ENCODE measurements at places on chromosomes 11 and 22. TPM values are rescaled to one million over a fixed set of nuclear protein-coding genes. Genes with fewer than 3 reads are reported as not detected.

- H3K4me1 ChIP-seq = no peaks in the 10 kb centered on the region
- no peaks in the 10 kb centered on the region for H3K27me3 ChIP-seq
- DNase-seq = no peak
- no peak overlapping the region for H3K4me3 ChIP-seq
- H3K36me3 ChIP-seq = no peaks in the 10 kb centered on the region
Observed at GRCh38 chr22:32558681-32559355, 84.2 kb downstream of the FBXO7 start.

The SCT gene
- total RNA-seq = not detected

DNA sequence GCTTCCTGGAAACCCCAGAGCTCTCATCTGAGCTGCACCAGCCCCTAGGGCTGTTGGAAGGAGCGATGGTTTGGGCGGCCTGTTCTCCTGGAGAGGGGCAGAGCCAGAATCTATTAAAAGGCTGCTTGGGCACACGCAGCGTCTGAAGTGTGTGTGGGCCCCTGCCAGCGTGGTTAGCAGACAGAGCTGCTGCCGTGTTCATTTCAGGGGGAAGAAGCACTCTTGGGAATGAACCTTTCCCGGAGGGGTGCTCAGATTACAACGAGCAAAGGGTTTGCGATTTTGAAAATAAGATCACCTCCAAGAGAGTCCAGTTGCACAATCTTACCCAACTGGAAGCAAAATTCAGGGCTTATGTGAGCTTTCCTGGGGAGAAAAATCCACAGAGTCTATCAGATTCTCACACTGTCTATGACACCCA lies 12.9 kb downstream of the ANO1 start:
- peak overlapping the region; percentile 7 for H3K27ac ChIP-seq
- peak; percentile 72 for DNase-seq
- H3K4me3 ChIP-seq = no peak overlapping the region
- H3K4me1 ChIP-seq = peaks cover 11% of the 10 kb centered on the region
- H3K36me3 ChIP-seq = peaks cover 16% of the 10 kb centered on the region
- H3K27me3 ChIP-seq = no peaks in the 10 kb centered on the region

The CNTN5 gene
- 0.11 TPM for total RNA-seq

DNA sequence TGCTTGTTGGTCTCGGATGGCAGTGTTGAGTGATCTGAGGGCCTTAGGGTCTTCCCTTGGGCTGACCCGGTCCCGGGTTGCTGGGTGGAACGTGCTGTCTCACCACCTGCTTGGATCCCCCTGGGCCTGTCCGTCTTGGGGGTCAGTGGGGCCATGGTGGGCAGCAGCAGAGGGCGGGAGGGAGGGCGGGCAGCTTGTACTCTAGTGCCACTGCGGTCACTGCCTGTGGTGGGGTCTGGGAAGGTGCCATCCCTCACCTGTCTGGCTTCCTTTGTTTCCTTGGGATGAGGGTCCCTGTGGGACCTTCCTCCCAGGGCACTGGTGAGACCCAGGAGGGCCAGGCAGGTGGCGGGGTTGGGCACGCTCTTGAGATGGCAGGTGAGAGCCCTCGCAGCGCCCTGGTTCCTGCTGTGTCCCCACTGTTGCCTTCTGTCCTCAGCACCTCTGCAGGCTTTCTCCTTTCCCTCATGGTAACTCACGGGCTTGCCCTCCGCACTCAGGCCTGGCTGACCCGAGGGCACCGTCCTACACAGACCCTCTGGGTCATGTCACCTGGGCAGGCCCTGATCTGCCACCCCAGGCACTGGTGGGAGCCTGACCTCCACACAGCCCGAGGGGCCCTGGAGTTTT lies 34.2 kb downstream of the TBC1D22A start:
- H3K27ac ChIP-seq = no peak overlapping the region
- no peaks in the 10 kb centered on the region for H3K27me3 ChIP-seq
- no peaks in the 10 kb centered on the region for H3K4me1 ChIP-seq
- H3K36me3 ChIP-seq = peaks cover 11% of the 10 kb centered on the region
- DNase-seq = no peak

The PRR5 gene
- total RNA-seq = 1.9 TPM

The DEAF1 gene
- total RNA-seq = 16.3 TPM

Data from heart left ventricle (tissue), 16 donors.